ENCODE measurements at places on chromosomes 6 and 20.

GRCh38 chr20:63159826-63160640 lies 55.9 kb downstream of the YTHDF1 start:
- no peak for DNase-seq

- DNase-seq, result no peak
Measured at GRCh38 chr20:9139106-9139833, 70.4 kb downstream of the PLCB4 start.

DNA sequence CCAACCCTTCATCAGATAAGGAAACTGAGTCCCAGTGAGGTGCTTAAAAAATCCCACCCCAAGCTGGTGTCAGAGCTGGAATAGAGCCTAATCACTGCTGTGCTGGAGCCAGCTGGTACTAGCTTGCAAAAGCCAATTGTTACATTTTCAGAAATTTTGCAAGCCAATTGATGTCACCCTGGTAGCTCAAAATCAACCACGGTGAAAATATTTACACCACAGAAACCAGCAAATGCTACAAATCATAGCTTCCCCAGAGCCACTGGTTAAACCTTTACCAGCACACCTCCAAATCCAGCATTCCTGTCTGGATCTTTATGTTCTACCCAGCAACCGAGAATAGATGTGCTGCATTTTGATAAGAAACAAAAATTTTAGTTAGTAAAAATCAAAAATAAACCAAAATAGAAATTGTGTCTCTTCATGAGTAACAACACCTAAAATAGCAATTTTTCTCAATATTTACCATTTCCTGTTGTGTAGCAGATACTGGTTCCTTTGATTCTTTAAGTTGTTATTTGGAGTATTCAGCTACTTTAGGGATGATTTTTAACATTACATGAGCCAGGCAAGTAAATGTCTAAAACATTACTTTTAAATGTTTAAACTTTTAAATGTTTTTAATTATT lies 7.2 kb upstream of the LCA5 start:
- DNase-seq, result no peak

DNA sequence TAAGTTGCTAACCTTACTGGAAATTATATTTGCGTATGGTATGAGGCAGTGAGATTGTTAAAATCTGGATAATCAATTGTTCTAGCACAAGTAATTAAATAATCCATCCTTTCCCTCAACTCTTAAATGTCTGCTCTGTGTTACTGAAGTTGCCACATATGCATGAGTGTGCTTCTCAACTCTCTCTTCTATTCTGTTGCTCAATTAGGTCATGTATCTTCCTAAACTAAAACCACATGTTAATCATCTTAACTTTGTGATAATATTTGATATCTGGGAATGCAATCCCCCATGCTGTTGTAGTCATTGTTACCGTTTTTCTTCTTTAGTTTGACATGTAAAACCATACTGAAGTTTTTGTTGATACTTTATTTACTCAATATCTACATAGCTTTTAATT lies 63.5 kb upstream of the STMND1 start:
- no peak for DNase-seq

DNA sequence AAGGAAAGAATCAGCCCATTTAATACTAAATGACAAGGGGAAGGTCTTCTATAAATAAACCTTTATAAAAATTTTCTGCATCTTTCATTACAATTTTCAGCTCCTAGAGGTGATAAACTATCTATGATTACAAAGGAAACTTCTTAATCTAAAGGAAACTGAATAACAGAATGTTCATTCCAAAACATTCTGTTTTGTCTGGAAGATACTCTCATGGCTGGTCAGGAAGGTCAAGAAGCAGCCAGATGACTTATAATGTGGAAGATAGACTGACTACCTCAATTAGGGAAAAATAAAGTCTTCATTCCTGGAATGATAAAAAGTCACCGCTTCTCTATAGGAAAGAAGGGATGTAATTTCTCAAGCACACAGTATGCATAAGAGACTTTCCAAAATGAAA lies 131.3 kb downstream of the GMDS start:
- DNase-seq, result no peak

DNA sequence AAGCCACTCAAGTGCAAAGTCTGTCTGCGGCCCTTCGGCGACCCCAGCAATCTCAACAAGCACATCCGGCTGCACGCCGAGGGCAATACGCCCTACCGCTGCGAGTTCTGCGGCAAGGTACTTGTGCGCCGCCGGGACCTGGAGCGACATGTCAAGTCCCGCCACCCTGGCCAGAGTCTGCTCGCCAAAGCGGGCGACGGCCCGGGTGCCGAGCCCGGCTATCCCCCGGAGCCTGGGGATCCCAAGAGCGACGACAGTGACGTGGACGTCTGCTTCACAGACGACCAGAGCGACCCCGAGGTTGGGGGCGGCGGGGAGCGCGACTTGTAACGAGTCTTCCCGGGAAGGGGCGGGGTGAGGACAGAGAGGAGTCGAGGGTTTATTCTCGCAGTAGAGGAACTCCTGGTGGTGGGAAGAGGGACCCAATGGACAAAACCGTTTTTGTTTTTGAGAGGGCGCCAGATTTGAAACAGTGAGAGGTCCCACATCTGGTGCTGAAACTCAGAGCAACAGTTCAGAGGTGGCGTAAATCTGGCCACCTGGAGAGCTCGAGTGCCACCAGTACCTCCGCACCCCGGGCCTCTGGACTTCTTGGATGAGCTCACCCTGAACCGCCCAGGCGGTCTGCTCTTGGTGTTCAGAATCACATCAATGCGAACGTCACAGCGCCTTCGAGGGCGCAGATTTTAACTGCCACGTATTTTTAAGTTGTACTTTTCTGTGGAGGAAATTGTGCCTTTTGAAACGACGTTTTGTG lies 8.0 kb downstream of the PRDM13 start:
- no peak for DNase-seq

GRCh38 chr6:51472745-51473487 lies 614.5 kb downstream of the PKHD1 start:
- no peak for DNase-seq

DNA sequence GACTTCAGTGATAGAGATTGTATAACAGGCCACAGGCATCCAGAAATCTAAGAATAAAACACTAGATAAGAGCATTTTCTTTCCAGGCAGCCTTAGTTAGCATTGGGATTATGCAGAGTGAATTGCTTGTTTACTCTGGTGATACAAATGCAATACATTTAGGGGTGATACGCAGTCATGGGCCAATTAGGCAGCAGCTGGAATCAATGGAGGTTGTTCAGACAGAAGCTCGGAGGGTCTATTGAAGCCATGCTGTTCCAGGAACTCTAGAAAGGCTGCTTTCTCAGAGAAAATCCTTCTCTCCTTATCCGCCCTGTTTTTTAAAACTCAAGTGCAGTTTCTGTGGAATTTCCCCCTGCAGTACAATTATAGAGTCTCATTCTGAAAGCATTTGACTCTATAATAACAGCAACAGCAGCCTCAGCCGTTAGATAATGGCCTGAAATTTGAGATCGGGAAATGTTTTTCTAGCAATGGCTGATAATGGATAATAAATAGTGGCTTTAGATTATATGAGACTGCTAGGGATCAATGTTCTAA lies 364.3 kb upstream of the HS3ST5 start:
- no peak for DNase-seq

DNA sequence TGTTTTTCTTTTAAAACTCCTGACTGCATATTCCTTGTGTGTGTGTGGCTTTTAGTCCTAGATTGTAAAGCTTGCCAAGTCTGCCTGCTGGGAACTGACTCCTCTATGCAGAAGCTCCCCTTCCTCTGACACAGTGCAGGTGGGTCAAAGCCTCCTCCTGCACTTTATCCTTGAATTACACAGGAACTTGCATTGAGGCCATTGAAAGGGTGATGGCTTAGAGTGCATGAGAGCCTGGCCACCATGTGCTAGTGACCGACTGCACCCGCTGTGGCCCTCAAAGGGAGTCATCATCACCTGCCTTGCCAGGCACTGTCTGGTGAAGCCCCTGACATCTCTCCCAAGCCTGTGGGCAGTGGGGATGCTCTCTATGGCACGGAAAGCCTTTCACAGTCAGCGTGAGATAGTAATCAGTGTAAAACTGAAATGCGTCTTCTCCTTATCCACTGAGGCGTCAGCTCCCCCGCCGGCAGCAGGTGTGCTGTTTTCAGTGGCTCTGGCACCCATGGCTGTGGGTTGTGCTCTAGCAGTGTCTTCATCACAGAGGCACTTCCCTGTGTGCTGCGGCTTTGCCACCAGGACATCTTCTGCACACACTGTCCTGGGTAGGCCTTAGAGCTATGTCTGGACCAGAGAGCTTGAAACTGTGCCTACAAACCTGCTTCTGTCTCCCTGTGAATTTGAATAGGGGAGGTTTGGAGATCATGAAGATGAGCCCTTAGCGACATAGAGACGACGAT lies 87.9 kb downstream of the THBS2 start:
- DNase-seq, result no peak

DNA sequence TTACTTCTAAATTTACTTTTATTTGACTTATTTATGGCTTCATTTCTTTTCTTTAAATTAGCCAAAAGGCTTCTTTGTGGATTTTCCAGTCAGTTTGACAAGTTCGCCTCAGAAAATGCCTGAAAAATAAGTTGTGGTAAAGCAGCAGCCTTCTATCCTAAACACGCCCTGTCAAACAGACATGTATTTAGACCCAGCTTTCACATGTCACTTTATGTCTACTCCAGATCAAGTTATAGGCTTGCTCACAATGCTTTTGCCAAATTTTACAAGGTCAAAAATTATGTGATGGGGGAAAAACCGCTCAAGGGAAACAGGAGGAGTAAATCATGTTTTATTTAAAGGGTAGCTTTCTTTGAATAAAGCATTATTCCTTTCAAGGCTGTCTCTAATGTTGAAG lies 615.0 kb downstream of the HDGFL1 start:
- DNase-seq, result no peak
